SHP77 (cell line): ENCODE measurements at places on chromosomes 1 and 21.

DNA sequence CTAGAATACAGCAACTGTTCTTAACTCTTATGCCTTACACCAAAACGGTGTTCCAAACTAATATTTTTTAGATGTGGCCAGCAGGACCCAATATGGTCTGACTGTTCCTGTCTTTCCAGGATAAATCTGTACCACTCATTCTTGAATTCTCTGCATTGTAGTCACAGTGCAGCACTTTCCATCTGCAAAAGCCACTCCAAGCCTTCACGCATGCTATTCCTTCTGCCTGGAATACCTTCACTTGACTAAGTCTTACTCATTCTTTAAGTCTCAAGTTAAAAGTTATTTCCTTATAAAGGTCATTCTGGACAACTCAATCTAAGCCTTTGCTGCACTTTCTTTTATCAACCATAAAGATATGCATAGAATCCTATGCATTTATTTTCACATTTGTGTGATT lies 1194.5 kb downstream of the PLA2G4A start:
- no peak for DNase-seq

- DNase-seq, result no peak
These were observed 4.6 kb downstream of the PGLYRP4 start for GRCh38 chr1:153343811-153344717.

- DNase-seq, result no peak
These were observed 82.5 kb downstream of the C4BPA start for GRCh38 chr1:207186503-207186902.

DNA sequence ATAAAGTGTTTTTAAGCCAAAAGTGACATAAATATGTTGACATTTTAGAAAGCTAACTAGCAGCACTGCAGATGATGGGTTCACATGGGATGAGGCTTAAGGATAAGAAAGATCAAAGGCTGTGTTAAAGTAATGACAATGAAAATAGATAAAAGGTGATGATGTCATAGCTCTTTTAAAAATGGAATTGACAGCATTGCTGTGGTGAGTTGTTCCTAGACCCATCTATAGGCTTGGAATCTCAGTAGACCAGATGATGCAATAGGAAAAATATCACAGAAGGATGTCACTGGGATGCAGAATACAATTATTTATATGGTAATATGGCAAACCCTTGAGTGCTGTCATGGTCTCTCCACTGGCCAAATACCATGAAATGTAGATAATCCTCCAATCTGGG lies 286.0 kb downstream of the PLA2G4A start:
- no peak for DNase-seq

DNA sequence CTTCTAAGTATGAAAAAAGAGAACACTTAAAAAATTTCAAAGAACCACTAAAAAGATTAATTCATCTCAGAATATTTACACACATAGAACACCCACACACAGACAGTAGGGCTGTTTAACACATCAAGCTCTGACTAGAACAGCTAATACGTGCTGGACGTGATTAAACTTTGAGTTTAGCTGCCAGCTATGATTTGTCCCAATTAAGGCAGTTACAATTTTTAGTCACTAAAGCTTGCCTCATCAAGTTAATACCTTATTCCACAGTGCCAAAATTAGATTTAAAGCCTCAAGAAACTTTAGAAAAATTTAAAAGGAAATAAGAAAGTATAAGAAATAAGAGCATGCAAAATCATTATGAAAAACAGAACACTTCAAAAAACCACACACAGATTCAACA lies 18.9 kb downstream of the SLC16A1 start:
- DNase-seq, result no peak

DNA sequence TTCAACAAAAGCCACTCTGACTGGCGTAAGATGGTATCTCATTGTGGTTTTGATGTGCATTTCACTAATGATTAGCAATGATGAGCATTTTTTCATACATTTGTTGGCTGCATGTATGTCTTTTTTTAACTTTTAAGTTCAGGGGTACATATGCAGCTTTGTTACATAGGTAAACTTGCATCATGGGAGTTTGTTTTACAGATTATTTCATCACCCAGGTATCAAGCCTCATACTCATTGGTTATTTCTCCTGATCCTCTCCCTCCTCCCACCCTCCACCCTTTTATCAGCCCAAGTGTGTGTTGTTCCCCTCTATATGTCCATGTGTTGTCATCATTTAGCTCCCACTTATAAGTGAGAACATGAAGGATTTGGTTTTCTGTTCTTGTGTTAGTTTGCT lies 154.1 kb upstream of the POGK start:
- no peak for DNase-seq

DNA sequence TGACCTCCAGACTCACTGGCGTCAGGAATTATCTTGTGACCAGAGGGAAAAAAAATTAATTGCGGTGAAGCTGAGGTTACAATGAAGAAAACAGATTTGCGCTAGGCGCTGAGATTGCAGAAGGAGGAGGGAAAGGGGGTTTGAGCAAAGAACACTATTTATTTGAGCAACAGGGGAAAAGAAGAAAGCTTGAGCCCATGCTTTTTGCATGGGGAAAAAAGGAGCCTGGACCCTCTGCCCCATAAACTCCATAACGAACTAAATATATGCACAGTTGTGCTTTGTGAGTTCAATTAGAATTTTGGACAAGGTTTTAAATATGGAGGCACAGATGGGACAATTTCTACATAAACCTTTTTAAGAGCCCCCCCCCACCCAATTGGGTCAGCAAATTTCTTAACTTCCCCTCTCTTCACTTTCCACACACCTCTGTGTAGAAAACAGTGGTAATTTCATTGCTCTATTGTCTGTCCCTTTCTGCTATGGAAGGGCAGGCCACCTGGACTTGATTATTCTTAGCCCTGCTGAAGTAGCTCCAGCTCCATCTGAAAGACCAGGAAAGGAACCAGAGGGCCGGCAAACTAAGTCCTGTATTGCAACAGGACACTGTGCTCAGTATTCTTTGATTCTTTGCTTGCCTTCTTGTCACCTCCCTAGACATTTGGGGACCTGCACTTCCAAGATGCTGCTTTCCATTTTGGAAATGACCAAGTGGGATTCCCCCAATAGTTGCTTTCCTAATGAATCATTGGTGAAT lies 862 bp upstream of the ID3 start:
- DNase-seq, result peak; percentile 34

- DNase-seq, result no peak
These were observed 118.8 kb upstream of the PALMD start for GRCh38 chr1:99527078-99527477.

DNA sequence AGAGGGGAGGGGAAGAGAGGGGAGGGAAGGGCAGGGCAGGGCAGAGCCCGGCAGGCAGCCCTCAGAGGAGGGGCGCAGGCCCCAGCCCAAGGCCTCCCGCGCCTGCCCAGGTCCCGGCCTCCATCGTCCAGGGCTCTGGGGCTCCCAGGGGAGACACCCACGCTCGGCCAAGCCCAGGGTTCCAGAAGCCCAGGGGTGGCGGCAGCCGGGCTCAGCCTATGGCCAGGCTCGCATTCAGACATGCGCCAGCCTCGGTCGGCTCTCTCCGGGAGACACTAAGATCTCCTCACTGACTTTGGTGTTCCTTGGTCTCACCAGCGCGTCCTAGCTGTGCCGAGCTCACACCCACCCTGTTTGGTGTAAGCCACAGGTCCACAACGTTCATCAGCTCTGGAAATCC lies 7.1 kb upstream of the ANKRD65 start:
- DNase-seq, result no peak

GRCh38 chr21:28714777-28715464 lies 277.8 kb downstream of the LTN1 start:
- DNase-seq, result no peak

GRCh38 chr21:45995686-45996179 lies 14.2 kb downstream of the COL6A1 start:
- no peak for DNase-seq

DNA sequence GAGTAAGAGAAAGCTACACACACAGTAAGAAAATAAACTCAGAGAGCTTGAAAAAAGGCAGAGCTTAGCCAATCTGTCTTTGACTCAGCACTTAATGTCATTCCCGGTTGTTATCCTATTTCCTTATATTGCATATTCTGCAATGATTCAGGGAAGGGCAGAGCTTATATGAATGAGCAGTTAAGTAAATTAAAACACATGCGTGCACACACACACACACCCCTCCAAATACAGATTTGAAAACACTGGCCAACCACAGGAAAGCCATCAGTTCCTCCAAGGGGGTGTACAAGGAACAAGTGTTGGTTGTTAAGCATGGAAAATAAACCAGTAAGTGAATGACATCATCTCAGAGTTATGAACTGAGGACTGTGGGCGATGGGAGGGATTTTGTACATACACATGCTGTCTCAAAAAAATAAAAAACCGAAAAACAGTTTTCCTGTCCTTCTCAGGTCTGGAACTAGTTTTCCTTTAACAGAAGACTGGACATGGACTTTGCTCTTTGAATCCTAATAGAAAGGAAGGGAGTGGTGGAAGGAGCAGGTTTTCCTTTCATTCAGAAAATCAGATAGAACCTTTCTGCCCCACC lies 1.0 kb downstream of the IQGAP3 start:
- DNase-seq, result no peak

DNA sequence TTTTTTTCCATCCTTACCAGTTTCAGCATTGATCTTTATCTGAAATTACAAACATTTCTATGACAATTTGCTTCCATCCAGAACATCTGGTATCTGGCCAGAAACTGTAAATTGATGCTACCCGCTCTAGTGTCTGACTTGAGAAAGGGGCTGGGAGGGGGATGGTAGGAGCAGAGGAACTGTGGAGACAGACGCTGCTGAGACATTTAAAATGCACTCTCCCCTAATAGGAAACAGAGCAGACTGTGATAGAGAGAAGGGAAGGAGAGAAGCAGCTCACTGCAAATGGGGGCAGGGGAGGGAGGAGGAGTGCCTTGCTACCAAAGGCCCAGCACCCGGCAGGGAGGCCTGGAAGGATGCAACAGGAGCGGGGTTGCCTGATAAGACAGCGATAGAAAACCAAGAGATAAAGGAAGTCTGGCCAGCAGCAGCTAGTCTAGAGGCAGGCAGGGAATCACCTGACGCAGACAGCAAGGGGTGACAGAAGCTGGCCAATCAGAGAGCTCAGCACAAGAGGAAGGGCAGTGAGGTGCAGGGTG lies 195.5 kb upstream of the NFIA start:
- no peak for DNase-seq

DNA sequence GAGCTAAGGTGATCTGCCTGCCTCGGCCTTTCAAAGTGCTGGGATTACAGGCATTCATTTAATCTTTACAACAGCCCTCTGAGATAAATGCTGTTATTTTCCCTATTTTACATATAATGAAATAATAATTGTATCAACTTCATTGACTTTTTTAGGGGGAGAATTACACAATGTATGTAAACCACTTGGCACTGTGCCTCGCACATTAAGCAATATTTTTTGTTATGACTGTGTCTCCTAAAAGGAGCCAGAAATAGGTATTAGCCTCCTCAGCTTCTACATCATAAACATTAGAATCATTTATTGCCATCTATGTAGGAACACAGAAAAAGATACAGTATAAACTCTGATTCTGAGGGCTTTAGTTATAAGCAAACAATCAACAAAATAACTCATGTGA lies 1.1 kb upstream of the DNAJC28 start:
- DNase-seq, result no peak

GRCh38 chr1:167476061-167476460 lies 42.3 kb downstream of the CD247 start:
- DNase-seq, result no peak

GRCh38 chr21:34671891-34672290 lies 3.1 kb downstream of the CLIC6 start:
- DNase-seq, result no peak

GRCh38 chr1:186869526-186870228 lies 40.9 kb downstream of the PLA2G4A start:
- DNase-seq, result no peak

- DNase-seq, result no peak
These were observed 364 bp upstream of the BCAR3 start for GRCh38 chr1:93681989-93682412.

DNA sequence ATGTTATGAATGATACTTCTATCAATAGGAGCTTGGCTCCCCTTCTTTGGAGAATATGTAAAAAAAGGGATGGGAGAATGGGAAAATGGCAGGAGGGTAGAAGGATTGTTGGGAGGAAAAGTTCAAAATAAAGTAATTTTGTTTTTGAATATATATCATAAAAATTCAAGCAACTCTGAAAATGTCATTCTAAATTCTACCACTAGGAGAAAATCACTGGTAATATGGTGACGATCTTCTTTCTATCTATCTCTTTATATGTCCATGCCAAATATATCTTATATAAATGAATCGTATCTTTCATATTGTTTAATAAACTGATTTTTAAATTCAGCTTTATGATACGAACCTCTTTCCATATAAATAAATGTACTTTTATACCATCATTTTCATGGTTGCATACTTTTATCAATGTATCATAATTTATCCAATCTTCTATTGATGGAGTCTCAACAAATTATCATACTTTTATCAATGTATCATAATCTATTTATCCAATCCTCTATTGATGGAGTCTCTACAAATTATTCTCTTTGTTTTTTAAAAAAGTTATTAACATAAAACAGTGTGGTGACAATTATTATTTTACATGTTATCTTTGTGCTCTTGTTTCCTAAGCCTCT lies 73.7 kb upstream of the MARK1 start:
- no peak for DNase-seq

DNA sequence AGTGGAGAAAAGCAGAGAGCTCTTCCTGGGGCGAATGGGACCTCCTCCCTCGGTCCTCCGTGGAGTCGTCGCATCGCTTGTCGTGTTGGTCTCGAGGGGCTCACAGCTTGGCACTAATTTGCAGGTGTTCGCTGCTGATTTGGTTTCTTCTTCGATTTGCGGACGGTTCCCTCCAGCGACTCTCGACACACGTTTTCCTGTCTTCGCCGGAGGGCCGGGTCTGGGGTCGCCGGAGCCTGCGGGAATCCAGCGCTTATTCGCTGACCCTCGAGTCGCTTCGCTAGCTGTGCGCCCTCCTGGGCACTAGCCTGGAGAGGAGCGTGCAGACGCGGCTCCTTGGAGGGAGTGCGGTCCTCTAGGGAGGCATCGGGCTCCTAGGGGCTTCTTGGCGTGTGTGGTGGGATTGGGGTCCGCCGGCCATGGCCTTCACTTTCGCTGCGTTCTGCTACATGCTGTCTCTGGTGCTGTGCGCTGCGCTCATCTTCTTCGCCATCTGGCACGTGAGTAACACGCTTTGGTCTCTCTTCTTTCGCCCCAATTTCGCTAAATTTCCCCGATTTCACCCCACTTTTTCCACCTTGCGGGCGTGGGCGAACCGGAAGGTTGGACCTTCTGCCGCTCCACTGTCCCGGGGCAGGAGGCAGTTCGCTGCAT lies 766 bp downstream of the CNIH3 start:
- DNase-seq, result no peak

DNA sequence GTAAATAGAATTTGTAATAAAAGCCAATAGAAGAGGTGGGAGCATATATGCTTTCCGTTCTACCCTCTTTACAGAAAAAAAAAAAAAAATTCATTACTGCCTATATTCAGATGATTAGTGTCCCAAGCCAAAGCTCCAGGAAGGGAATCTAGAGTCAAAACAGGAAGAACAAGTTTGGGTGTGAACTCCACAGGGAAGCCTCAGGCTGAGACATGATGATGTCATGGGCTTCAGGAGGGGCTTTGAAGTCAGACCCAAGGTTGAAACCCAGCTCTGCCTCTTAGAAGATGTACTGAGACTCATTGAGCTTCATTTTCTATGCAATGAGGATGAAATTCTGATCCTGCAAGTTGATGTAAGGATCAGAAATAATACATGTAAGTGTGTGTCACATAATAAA lies 250.0 kb upstream of the ADGRL2 start:
- DNase-seq, result no peak
